HS-5 (cell line): ENCODE measurements at places on chromosomes 13 and 19.

GRCh38 chr19:40806423-40807146, 7.6 kb downstream of the EGLN2 start:
- DNase-seq: no peak

DNA sequence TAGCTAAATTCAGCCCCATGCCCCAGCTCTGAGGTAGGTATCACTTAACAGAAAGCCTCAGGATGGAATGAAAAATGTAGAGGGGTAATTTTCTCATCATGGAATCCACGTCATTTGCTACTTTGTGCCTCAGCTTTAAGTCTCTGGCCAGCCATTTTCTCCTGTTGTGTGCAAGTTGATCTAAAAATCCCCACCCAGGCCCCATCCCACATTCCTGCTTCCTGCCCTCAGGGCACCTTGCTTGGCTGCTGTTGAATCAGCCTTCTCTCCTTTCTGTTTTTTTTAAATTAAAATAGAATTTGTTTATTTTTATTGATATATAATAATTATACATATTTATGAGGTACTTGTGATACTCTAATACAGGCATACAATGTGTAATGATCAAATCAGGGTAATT, 179.9 kb upstream of the TSHZ3 start:
- no peak for DNase-seq

DNA sequence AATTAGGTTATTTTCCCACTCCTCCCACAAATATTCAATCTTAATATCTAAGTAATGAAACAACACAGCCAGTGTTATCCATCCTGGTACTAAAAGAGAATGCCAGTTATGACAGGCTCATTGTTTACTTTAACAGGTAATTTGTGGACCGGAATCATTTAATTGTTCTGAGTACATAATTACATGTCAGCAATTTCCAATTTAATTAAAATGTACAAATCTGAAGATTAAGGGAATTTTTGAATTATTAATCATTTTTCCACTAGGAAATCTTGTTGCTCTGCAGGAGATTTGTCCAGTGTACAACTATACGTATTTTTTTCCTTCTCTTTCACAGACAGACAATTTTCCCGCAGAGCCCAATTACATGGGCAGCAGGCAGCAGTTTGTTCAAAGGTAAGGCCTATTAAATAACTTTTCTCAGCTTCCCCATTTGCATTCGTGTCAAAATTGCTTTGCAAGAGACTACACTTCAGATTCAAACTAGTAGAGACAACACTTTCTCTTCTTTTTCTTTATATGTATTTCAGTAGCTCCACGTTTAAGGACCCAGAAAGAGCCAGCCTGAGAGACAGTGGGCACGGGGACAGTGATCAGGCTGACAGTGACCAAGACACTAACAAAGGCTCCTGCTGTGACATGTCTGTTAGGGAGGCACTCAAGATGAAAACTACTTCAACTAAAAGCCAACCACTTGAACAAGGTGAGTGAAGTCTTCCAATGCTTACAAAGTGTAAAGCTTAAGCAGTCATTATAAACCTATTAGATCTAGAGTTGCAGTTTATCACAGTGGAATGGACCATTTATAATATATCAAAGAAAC, 34.8 kb downstream of the PCDH17 start:
- no peak for DNase-seq

- no peak for DNase-seq
These were observed 15.6 kb upstream of the WASF3 start for GRCh38 chr13:26541678-26542568.

DNA sequence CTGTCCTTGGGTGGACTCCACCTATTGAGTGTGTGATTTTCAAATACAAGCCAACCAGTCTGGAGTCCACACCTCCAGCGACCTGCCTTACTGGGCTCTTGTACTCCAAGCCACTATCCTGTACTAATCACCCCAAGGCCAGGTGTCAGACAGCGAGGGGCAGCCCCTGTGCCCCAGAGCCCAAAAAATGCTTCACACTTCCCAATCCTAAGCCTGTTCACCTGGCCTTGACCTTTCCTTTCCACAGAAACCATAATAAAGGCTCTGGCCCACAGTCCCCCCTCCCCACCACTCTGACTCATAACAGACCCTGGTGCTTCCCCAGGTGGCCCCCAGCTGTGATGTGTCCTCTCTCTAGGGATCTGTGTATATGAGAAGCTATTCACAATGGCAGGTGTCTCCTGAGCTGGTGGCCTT, 3.9 kb downstream of the CD209 start:
- DNase-seq: no peak

DNA sequence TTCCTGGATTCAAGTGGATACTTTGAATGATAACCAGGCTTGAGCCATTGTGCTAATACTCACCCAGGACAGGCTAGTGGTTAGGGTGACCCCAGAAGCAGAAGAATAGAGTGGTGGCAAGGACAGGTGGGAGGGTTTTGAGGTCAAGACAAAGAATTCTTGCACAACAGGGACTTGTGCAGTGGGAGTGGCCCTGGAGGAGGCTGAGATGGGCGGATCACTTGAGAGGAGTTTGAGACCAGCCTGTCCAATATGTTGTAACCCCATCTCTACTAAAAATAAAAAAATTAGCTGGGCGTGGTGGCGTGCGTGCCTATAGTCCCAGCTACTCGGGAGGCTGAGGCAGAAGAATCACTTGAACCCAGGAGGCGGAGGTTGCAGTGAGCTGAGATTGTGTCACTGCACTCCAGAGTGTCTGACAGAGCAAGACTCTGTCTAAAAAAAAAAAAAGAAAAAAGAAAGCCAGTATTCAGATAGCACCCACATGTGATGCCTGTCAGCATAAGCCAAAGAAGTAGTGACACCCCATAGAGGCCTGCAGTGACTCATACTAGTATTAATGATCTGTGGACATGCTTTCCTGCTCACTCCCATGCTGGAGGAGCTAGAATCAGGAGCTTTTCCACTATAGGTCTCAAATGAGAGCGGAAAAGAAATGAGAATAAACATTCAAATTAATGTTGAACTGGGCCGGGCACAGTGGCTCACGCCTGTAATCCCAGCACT, 78.7 kb downstream of the RNF17 start:
- DNase-seq: no peak

DNA sequence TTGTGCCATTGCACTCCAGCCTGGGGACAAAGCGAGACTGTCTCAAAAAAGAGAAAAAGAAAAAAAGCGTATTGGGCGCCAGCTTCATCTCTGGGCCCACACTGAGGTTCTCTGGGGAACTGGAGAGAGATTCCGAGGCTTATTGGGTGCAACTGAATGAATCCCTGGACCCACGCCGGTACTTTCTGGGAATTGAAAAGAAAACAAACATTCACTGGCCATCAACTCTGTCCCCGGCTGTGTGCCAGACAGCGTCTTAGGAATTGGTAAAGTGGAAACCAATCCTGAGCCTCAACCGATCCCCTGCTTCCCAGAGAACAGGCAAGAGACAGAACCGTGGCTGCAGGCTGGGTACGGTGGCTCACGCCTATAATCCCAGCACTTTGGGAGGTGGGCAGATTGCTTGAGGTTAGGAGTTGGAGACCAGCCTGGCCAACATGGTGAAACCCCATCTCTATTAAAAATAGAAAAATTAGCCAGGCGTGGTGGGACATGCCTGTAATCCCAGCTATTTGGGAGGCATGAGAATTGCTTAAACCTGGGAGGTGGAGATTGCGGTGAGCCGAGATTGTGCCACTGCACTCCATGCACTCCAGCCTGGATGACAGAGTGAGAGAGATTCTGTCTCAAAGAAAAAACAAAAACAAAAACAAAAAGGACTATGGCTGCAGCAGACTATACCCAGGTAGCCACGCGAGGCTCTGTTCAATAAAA, 8.6 kb downstream of the ANO8 start:
- DNase-seq: no peak

- peak; percentile 46 for DNase-seq
These were observed 128.0 kb downstream of the DCT start for GRCh38 chr13:94351292-94351990.

DNA sequence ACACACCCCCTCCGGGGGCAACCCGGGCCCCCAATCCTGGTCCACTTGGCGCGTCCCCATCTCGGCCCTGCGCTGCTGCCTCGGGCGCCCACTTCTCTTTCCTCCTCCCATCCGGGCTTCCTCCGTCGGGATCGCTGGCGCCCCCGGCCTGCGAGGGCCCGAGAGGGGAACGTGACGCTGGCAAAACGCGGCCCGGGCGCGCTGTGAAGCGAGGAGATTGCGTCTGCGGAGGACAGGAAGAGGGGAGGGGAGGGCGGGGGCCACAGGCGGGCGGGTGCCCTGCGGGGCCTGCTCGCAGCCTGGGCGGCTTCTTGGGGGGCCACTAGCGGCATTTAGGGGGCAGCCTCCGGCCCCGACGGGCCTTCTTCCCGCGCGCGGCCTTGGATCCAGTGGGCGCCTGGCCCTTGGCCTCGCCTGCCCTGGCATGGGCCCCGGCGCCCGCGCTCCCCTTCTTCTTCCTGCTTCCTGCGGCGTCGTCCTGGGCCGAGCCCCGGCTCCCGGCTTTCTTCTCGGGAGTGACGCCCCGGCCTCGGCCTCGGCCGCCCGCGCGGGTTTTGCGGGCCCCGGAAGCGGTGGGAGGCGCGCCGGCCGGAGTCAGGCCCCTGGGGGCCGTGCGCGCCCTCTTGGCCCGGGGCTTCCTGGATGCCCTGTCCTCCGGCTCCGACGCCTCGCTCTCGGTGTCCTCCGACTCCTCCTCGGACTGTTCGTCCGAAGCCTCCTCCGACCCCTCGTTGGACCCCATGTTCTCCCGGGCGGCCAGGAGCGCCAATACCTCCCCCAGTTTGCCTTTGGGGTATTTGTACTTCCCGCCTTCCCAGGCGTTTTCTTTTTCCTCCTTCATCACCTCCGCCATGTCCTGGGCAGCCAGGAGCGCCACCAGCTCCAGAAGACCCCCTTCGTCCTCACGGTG, 2.2 kb downstream of the PNMA8B start:
- DNase-seq: no peak

DNA sequence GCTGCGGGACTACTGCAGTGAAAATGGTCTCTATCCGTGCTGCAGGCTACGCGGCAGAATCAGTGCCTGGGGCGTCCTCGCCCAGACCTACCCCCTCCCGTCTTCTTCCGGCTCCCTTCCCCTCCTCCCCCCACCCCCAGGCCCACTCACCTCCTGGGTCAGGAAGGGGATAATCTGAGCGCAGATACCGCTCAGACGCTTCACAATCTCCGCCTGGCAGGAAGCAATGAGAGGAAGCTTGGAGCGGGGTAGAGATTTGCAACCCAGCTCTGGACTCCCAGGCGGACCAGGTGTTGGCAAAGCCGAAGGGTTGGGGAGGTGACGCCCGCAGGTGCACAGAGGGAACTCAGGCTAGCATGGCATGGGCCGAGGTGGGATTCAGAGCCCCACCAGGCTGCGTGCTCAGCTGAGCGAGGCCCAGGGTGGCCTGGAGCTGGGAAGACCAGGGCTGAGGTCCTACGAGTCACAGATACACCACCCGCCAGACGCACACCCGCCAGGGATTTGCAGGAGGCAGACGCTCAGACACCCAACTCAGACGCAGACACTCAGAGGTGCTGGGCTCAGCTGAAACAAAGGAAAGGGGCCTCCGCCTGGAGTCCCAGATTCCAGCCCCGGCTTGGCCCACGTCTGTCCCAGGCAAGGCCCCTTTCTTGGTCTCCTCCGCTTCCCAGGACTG, 4.1 kb downstream of the TLE2 start:
- no peak for DNase-seq

- no peak for DNase-seq
These were observed 4.4 kb downstream of the AKT2 start for GRCh38 chr19:40280608-40281221.

DNA sequence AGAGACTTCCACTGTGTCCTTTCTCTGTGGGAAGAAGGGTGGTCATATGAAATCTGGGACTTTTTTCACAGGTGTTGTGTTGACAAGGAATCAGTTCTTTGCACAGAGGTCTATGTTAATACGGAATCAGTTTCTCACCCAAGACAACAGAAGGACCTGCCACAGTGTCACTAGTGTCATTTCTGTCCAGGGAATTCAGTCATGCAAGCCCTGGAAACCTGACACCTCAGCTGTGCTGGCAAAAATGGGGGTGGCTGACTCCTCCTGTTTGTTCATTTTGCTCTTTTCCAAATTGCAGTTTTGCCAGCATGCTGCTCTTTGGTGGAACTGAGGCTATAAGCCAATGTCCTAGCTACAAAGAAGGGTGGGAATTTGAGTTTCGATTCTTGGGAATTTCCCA, 49.8 kb upstream of the ESD start:
- no peak for DNase-seq

DNA sequence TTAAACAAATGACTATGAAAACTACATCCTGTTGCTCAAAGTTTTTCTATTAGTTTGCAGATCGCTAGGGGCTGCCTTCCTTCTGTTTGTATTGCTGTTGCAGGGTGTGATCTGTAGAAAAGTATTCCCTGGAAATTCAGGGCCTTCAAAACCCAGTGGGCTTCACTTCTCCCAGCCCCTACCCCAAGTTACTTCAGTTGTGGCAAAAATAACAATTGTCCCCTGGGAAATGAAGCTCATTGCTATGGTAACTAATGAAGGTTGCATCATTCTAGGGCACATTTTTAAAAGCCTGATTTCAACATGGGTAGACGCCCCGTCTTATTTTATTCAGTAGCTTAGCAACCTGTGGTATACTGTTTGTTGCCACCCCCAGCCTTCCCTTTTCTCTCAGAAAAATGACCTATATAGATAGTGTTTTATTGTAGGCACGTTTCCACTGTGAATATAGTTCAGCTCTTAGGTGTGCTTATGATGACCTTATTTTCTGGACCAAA, 60.9 kb downstream of the WDFY2 start:
- no peak for DNase-seq

GRCh38 chr13:89380101-89380500, 1708.9 kb downstream of the SLITRK5 start:
- no peak for DNase-seq

DNA sequence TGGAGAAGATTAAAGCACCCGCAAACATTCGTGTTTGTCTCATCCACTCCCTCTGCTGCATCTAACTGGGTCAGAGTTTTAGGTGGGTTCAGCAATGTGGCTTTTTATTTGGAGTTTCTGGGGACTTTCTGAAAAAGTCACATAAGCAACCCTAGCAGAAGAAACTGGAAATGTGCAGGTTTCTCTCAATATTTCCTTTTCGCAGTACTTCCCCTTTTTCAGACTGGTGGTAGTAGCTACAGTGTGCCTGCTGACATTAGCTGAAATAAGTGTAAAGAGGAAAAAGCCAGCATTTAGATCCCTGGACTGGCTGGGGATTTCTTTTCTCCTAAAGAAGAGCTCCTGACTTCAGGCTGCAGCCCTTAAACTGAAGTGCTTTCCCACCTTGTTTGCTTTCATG, 15.9 kb upstream of the OLFM4 start:
- DNase-seq: no peak

- DNase-seq: no peak
These were observed 2.4 kb downstream of the TICAM1 start for GRCh38 chr19:4829001-4829712.

- DNase-seq: no peak
These were observed 27.3 kb downstream of the EXOC3L2 start for GRCh38 chr19:45217957-45218334.

DNA sequence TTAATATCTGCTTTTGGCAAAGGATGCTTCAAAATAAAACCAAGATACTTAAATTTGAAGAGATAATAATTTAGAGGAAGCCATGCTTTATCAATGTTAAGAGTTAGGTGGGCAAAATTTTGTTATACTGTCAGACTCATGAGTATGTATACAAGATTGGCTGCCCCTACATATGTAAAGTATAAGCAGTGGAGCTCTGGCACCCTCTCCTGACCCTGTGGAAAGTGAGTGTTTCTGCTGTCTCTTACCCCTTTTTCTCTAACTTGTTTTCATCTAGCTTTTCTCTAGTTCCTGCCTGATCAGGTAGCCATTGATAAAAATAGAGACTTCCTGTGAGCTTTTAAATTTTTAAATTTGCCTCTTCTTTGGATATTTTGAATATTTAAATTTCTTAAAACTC, 710.9 kb upstream of the SPRY2 start:
- no peak for DNase-seq

- peak; percentile 1 for DNase-seq
These were observed 52.0 kb upstream of the ARGLU1 start for GRCh38 chr13:106619688-106620555.

- no peak for DNase-seq
These were observed 58.8 kb downstream of the ING1 start for GRCh38 chr13:110772091-110772984.
